Stimulated activated CD4-positive, alpha-beta T cell treated with anti-CD3 and anti-CD28 coated beads, Interleukin-2, amount 100 ng/mL, for 24 hours (primary cell): ENCODE measurements at places on chromosomes 7 and 10.
A peak's percentile ranks its signal among the peaks of the same experiment; 100 is the strongest.

DNA sequence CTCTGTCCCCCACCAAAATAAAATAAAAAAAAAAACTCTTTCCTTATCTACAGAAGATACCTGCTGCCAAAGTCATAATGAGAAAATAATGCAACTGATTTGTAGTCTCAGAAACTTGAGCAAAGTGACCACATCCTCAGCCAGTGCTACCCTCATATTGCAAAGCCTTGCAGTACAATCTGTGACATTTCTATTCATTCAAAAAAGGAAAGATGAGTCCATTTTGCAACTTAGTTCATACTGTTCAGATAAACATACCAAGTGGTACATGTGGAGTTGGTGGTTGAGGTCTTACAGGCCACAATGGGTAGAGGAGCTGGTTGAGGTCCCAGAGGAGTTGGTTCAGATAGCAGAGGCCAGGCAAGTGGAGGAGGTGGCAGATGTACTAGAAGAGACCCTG, 6.5 kb upstream of the EIF5AL1 start:
- no peak for DNase-seq

GRCh38 chr7:139830782-139831501, 1.9 kb downstream of the TBXAS1 start:
- no peak for DNase-seq

DNA sequence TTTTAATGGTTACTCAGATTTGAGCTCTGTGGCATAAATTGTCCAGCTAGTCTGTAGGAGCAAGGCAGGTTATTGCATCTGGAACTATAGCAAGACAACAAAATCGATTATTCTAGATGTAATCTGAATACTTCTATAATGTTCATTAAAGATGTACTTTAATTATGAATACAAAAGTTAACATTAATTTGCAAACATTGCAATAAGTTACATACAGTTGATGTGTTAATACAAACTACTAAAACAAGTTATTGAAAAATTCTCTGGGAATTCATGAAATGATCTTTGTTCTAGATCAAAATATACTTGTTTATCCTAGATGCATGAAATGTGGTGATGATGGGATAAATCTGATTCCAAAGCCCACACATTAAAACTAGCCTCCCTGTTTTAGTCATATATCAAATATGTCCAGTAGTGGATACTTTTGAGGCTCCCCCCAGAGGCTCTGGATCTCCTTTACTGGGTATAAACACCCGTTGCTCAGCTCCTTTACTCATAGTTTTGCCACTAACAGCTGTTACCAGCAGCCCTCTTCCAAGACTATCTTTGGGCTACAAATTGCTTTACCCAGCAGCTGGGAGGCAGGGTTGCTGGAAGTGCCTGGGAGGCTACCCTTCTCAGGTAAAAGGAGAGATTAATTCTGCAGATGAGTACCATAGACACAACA, 78.1 kb downstream of the ARL4A start:
- no peak for DNase-seq

- DNase-seq = no peak
Measured at GRCh38 chr7:140625908-140626868, 14.4 kb downstream of the DENND2A start.

DNA sequence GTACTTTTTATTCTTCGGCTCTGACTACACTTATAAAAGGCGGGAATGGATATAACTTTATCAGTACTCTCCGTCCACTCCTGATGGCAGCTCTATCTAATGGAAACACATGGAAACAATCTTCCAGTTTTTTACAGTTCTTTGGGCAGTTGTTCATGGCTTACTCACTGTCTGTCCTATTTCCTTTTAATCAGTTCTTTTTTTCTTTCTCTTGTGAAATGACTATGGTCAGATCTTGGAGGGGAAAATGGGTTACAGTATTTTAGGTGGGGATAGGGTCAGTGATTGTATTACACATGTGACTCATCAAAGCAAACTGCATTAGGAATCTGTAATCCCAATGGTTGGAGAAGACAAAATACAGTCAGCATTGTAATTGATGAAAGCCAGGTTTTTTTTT, 112.4 kb downstream of the BICC1 start:
- DNase-seq = no peak

DNA sequence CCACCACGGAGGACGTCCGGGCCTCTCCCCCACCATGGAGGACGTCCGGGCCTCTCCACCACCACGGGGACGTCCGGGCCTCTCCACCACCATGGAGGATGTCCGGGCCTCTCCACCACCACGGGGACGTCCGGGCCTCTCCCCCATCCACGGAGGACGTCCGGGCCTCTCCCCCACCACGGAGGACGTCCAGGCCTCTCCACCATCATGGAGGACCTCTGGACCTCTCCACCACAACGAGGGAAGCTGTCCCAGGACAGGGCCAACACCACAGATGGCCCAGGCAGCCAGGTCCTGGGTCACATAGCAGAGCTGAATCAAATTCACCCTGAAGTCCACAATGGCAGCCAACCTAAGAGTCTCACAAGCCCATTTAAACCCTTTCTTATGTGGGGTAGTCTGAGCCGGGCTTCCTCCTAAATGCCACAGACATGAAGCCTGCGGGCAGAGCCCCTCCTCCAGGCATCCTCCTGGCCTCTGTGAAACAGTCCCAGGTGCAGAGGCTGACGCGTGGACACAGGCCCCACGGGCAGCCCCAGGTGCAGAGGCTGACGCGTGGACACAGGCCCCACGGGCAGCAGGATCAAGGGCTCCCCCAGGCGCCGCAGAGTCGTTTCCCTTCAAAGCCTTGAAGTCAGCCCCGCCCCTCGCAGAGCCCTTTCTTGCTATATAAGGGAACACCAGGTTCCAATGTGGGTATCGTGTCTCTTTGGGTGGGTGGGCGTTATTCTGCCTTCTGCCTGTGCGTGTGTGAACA, 47.0 kb downstream of the FOXL3 start:
- peak; percentile 14 for DNase-seq
